ENCODE measurements at places on chromosomes 4 and X.

DNA sequence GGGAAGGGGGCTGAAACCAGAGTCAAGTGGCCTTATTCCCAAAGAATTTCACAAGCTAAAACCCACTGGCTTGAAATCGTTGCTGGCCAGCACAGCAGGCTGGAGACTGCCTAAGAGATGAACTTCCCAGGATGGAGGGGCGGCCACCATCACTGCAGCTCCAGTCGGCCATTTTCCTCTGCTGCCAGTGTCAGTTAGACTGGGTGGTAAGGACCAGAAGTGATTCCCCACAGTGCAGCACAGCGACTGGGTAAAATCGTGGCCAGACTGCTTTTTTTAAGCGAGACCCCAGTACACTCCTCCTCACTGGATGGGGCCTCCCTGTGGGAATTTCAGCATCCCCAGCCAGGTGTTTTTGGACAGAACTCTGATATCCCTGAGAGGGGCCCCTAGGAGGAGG lies 428.0 kb downstream of the SPIN4 start:
- DNase-seq = no peak

DNA sequence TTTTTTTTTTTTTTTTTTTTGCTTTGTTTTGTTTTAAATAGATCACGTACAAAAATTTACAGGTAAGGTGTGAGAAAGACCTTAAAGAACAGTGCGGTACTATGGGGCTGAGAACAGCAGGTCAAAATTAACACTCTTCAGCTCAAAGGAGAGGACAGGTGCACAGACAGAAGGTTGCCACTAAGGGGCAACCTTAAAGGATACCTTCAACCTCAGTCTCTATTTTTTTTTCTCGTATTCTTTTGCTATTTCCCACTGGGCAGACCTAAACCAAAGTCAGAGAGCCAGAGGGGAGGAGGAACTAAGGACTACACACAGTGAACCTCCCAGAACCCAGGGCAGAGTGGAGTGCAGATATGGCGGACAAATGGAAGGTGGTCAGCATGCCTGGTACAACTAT lies 1984.3 kb upstream of the IGFBP7 start:
- no peak for DNase-seq

DNA sequence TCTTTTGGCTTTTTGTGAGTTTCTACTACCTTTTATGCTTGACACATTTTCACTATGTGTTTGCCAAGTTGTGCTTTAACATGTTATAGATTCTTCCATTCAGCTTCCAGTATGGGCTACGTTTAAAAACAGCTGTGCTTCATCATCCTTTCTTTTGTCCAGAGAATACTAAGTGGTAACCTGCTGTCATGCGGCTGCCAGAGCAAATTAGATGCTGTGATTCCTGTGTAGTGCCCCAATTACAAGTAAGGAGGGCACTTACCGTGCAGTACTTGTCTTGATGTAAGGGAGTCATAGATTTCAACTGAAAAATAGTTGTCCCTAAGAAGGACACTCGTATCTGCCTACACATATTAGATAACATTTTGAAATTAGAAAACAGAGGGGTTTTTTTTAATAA lies 531.8 kb upstream of the GALNTL6 start:
- DNase-seq = no peak

DNA sequence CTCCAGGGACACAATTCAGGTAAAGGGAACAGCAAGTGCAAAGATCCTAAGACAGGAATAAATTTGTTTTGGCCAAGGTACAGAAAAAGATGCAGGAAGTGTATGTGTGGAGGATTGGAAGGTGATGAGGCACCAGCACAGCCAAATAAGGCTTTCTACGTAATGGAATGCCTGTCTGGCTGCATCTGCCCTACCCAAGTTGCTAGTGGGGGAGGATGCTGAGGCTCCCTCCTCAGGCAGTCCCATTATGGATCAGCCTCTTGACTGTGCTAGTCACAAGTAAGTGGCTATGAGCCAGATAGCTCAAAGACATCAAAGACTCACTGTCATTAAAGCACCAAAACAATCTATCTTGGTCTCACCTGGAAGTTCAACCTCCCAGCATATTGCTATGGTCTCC lies 300.9 kb upstream of the FAT4 start:
- DNase-seq = no peak

DNA sequence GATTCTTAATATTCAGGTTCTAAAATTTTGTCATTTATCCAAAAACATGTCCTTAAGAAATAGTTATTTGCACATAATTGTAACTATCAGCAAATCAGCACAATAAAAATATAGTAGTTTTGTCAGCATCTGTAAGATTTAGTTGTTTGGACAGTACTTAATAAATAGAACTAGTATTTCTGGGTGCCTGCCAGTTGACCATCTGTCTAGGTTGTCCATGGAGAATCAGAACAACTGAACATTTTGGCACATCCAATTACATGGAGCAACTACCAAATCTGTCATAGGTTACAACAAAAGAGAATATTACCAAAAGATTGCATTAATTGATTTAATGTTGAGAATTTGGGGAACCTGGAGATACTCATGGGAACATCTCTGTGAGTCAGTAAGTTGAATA lies 305.5 kb upstream of the TACR3 start:
- no peak for DNase-seq

DNA sequence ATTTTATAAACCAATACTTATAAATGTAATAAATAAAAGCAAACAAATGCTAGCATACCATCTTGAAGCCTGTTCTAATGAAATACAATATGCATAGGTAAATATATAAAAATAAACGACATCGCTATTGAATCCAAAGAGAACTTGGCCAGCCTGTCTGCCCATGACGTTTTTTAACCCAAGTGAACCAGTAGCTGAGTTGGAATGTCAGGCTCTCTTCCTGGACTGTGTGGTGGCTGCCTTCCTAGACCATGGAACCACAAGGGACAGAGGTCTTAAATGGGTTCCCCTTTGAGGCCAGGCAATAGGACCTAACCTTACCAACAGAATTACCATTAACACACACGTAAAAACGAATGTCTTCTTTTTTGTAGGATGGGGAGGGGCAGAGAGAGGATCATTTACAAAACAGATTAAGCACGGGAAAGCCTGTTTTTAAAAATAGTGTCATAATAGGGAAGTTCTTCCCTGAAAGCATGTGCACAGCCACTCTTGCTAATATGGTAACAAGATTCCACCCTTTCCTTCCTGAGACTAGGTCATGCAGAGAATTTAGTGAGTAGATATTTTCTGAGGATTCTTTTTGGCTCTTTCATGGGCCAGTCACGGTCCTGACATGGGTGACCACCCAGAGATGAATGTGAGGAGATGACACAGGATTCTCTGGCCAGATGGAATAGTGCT lies 69.4 kb upstream of the ACSL1 start:
- DNase-seq = no peak

- no peak for DNase-seq
These were observed 36.4 kb upstream of the LCORL start for GRCh38 chr4:18057821-18058533.

DNA sequence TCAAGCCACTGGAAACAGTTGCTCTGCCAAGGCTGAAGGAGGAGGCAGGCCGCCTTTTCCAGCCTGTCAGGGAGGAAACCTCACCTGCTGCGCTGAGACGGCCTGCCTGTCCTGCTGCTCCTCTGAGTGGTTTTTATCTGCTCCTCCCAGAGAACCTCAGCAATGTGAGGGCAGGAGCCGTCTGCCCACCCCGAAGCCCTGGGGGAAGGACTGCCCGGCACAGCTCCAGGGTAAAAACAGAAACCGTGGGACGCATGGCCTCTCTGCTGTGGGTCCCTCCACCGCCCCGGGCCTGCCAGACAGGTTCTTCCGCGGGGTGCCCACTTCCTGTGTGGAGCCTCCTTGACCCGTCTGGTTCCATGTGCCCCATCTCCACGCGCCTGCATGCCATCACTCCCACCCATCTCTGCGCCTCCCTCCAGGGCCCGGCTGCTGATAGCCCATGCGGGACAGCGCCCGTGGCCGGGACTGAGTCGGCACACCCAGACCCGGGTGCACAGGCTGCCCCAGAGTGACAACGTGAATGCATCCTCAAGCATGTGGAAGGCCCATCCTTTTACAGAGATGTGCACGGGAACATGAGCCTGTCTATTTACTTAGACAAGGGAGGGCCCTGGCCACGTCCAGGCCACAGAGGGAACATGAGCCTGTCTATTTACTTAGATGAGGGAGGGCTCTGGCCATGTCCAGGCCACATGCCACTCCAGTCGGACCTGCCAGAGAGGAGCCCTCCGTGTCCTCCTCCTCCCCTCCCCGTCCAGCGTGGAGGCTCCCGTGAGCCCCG lies 4.0 kb upstream of the SLC49A3 start:
- DNase-seq = no peak

GRCh38 chrX:39936886-39937770 lies 160.6 kb downstream of the BCOR start:
- DNase-seq = peak; percentile 71

DNA sequence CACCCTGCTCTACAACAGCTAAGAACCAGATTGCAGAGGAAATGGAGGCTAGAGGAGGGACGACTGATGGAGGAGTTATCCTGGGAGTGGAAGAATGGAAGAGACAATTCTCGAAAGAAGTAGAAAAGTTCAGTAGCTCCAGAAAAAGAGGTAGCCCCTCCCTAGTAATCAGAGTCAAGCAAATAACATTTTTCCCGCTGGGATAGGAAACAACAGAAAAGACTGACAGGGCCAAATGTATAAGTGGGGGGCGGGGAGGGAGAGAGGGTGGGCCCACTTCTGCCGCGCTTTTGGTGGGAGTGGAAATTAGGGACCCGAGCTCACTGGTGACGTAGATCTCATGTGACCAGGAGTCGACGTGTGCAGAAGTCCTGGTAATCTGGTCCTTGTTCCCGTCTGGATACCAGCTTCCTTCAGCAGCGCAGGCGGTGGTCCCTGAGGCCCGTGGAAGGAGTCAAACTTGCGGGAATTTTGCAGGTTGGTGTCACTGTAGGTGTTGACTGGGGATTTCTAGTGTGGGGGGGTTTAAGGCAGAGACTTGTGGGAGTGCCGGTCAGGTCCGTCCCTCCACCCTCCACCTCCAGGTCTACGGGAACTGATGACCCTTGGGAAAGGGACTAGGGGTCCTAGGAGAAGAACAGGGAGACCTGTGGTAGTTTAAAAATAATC lies at the start of gene TCEAL9:
Gene TCEAL9, plus strand, starts transcription at position 377 of the 669 bp plus-strand sequence. CDS start 1,179 bp downstream, outside the sequence.
- DNase-seq = peak; percentile 39

All from Jurkat, Clone E6-1 (cell line).